ENCODE measurements at places on chromosomes 2 and 18.

DNA sequence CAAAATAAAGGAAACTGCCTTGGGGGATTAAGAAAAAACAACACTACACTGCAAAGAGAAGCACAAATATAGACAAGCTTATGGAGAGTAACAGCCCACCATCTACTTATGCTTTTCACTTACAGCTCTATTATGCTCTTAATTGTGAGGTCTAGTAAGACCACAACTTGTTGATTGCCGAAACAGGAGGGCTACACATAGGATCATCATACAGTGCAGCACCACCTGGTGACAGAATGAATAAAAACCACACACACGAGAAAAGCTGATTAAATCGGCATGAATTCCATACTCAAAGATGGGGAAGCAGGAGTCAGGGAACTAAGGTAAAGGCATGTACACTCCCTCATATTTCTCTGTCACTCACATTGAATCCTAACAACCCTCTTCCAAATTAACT lies 259.2 kb downstream of the IKZF2 start:
- no peak for DNase-seq

- DNase-seq = no peak
These were observed 145.6 kb upstream of the EPAS1 start for GRCh38 chr2:46151577-46151976.

GRCh38 chr2:189379287-189379630 lies 62.0 kb upstream of the WDR75 start:
- no peak for DNase-seq

GRCh38 chr18:10899481-10899880 lies 249.9 kb downstream of the PIEZO2 start:
- DNase-seq = no peak

DNA sequence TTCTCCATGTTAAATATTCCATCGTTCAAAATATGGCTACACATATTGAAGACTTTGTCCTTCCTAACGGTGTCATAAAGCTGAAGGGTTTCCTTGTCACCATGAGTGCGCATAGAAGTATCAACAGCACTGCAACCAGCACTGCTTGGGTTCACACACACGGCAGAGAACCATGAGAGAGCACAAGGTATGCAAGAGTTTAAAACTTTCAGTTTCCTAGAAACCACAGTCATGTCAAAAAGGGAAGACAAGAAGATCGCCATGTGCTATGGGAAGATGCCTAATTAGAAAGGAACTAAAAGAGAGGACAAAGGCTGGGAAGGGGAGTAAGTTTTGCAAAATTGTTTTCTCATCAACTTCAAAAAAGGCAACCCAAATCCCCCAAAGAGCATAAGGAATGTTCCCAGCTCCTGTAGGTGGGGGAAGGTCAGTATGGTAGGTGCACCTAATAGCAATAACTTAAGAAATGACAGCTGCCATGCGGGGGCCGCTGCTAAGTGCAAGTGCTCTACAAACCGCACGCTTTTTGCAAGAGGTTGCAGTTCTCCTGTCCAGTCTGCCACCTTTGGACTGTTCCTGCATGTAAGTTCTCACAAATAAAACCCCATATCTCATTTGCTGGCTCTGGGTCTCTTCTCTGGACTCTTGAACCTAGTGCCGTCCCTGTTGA lies 136.8 kb downstream of the TMEM163 start:
- no peak for DNase-seq

GRCh38 chr2:202194418-202194817 lies 44.0 kb downstream of the SUMO1 start:
- no peak for DNase-seq

DNA sequence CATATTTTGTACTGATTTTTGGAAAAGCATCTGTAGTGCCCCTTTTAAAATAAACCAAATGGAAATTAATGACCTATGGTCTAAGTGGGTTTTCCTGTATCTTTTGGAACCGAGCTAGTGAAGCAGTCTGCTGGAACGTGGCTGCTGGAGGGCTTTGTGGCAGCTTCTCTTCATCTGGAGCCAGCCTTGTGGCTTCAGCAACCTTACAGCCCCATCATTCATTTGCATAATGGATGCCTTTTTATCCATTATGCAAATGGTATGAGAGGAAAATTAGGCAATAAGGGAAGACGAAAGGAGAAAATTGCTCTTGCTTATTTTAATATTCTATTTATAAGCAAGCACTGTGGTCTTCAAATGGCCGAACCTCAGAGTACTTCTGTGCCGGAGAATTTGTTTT lies 421.0 kb downstream of the PARD3B start:
- no peak for DNase-seq

DNA sequence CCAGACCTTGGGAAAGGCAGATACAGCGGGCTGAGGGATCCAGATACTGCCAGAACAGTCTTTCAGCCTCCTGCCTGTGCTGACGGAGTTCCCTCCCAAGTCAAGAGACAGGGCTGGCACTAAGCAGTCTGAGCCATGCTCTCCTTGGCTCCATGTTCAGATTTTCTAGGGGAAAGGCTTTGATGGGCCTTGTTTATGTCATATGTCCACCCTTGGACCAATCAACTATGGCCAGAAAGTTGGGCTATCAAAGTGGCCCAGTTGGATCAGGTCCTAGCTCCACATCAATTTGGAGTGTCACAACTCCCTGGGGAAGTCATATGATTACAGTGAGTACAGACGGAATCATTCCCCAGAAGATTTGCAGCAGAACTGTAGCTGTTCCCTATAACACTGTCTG lies 152.0 kb downstream of the GREB1L start:
- no peak for DNase-seq

- no peak for DNase-seq
These were observed 175.7 kb upstream of the HAAO start for GRCh38 chr2:42967959-42968674.

DNA sequence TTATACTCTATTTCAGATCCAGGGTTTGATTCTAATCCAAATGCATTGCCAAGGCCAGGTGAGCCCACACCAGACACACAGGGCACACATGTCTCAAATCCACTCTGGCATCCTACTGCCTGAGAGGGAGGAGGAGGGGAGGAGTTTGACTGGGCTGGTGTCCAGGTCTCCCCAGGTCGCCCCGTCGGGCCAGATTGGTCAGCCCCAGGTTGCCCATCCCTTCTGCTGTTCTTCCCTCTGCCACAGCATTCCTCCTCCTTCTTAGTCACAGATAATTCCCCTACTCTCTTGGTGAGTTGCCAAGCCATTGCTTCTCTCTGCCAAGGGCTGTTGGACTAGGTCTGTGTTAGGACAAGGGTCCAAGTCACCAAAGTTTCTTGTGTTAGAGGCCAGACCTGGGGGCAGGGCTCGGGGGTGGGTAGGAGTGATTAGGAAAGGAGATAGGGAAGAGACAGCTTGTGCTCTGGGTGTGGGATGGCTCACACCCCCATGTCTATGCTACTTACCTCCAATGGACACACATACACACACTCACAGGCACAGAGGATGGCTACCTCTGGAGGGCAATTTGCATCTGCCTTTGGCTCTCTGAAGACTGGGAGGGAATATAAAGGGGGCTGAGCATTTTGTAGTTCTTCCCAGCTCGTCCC lies 2.5 kb upstream of the EGR4 start:
- DNase-seq = no peak

- DNase-seq = no peak
These were observed 43.9 kb downstream of the PIEZO2 start for GRCh38 chr18:11105463-11105862.

DNA sequence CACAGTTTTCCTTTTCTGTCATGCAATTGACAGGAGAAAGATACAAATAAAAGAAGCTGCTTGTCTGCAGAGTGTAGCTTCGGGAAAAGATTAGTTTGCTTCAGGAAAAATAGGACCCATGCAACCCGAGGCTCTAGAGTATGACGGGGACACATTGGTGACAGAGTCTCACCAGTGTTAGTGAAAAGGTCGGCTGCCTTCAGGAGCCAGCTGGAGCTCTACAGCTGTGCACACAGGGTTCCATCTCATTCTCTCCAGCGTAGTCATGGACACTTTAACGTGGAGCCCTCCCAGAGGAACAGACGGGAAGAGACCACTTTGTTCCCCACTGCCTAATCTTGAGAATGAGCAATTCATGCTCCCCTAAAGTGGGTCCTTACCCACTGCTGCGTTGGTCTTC lies 42.9 kb downstream of the FECH start:
- no peak for DNase-seq

DNA sequence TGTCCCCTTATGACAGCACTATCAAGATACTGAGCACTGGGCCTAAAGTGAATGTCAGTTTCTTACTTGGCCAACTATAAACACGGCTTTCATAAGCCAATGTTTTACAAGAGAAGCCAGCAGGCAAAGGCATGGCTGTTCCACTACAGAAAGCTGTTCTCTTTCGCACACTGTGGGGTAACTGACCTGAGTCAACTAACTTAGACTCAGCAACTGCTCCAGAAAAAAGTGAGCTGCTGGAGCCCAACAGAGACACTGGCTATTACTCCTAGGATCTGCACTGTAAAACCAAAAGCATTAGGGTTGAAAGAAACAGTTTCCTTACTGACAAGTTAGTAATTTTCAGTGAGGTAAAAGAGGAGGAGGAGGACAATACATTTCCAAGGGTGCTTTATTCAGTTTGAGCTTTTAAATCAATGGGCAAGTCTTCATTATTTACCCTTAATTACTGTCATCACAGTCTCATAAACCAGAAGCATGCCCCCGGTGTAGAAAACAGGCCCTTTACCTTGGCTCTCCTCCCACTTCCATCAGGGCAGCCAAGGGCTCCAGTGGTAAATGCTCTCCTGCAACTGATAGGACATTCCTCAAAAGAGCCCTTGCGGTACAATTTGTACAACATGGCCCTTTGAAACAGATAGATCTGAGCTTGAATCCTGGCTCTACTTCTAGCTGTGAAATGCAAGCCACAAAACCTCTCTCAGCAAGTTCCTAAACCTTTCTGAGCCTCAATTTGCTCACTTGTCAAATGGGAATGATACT lies 275.7 kb downstream of the PDE11A start:
- no peak for DNase-seq

DNA sequence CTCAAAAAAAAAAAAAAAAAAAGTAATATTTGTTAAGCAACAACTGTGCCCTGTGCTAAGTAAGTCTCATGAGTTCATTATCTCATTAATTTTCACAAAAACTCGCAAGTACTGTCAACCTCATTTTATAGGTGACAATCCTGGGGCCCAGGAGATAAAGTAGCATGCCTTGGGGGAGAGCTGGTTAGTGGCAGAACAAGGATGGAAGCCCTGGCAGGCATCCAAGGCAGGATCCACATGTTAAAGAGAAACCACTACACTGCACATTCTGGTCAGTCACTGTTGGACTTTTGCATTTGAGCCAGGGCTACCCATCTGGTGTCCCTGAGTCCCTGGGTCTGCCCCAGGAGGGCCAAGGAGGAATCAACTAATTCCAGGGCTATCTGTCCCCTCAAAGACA lies 54.6 kb downstream of the ZFP36L2 start:
- DNase-seq = no peak

DNA sequence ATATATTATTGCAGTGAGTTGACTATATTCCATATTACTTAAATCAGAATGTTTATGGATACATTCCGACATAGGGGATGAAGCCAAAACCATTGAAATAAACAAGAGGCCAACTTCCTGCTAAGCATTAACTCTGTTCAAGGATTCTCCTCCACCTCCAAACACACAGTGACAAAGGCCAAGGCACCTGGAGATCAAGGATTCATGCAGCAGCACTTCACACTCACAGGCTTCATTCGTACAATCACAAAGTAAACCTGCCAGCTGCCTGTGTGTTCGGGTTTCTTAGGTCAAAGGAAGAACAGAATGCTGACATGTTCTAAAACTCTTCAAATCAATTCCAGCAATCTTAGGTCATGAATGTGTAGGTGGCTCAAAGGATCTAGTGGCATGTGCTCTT lies 22.8 kb downstream of the WDFY1 start:
- DNase-seq = no peak

DNA sequence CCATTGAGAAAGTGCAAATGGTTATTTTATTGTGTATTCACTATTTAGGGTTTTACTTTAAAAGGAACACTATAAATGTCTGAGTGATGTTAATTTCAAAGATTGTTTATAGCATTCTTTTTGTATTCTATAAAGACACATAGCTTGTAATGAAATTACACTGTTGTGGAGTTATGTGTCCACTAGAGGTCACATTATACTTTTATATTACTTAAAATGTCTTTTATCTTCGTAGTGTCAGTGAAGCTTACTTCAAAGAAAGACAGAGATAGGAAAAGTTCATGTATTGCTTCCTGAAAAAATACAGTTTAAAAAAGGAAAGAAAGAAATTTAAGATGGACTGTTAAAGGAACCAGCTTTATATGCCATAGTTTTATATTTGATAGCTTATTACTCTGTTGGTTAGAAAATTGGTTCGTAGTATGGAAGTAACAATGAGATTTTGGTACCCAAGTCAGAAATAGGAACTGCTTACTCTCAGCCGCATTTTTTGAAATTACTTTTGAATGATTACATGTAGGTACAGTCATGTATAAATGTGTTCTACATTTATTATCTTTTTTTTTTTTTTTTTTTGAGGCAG lies 20.5 kb downstream of the APLF start:
- no peak for DNase-seq

DNA sequence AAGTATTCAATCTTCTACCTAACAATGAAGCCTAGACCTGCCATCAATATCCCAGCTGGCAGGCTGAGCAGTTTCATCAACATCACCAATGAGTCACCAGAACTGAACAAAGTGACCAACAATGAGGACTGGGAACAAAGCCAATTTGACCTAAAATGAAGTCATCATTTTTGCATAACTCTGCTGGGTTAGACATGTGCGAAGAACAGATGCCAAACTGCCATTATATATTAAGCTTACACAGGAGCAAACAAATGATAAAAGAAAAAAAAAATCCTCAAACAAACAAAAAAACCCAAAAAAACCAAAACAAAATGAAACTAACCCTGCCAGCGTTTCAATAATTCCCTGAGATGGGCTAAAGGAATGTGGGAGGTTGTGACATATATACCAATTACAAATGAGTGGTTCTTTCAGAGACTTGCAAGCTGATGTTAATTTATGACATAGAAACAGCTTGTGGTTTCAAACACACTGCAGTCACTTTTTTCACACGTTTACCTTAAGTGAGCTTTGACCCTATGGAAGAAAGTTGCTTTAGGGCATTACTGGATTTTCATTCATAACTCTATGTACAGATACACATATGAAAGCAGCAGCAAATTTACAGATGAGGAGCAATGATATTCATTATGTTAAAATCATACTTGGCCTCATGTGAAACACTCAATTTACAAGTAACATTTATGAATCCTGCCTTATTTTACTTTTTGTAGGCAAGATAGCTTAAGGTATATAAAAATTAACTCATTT lies 56.9 kb upstream of the CCDC141 start:
- DNase-seq = no peak
